ENCODE measurements at places on chromosomes 11 and 22.

DNA sequence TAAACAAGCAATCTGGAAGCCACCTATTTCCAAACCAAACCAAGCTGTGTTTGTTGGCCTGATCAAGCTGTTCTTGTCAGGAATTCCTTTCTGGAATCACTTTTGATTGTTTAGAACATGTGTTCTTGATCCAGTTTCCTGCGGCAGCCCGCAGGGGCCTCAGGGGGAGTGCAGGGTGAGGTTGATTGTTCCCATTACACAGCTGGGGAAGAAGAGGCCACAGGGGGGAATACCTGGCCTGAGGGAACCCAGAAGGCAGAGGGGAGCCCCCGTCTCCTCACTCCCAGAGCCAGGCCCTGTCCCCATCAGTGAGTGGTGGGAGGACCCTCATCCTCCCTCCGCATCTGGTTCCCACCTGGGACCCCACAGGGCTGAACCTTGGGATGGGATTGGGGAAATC, 4.2 kb downstream of the MRGPRD start:
- no peak for DNase-seq

- peak; percentile 84 for DNase-seq
Observed at GRCh38 chr22:20418211-20418788, 19.3 kb downstream of the SCARF2 start.

- peak; percentile 43 for DNase-seq
Observed at GRCh38 chr11:95790933-95791708, 823 bp downstream of the CEP57 start.

DNA sequence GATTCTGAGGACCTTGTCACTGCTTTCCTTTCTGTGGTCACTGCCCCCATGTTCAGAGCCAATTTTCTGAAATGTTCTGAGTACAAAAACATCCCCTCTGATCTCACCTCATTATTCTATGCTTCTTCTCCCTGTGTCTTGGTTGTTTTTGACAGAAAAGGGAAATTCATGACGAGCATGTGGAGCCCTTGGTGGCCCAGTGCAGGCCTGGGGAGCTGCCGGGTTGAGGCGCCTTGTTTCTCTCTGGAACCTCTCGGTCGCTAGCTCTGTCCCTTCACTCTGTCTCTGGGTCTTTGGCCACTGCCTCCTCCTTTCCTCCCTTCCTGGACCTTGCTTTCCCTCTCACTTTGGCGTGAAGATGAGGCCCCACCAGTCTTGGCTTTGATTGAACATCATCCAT, 63.0 kb upstream of the THY1 start:
- DNase-seq: no peak

DNA sequence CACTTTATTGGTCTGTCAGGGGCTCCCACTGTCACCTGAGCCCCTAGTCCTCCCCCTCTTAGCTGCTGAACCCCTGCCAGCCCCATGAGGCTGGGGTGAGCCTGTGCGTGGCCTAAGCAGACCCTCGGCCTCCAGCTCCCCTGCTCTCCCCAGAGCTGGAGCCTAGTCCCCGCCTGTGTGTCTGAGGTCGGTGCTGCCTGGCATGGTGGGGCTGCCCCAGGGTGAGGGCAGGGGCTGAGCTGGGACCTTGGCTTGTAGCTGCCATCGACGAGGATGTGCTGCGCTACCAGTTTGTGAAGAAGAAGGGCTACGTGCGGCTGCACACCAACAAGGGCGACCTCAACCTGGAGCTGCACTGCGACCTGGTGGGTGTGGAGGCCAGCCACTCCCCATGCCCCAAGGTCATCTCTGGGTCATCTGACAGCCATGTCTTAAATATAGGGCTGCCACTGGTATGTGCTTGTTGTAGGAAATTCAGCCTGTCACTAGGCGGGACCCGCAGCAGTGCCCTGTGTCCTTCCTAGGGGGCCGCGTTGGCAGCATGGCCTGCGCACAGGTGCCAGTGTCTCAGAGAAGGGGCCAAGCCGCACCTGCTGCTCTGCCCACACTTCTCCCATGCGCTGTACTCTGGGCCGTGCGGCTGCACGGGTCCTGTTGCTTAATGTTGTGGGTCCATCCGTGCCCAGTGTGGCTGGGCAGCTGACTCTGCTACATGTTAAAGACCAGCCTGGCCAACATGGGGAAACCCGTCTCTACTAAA, 21.0 kb downstream of the PPIL2 start:
- no peak for DNase-seq

DNA sequence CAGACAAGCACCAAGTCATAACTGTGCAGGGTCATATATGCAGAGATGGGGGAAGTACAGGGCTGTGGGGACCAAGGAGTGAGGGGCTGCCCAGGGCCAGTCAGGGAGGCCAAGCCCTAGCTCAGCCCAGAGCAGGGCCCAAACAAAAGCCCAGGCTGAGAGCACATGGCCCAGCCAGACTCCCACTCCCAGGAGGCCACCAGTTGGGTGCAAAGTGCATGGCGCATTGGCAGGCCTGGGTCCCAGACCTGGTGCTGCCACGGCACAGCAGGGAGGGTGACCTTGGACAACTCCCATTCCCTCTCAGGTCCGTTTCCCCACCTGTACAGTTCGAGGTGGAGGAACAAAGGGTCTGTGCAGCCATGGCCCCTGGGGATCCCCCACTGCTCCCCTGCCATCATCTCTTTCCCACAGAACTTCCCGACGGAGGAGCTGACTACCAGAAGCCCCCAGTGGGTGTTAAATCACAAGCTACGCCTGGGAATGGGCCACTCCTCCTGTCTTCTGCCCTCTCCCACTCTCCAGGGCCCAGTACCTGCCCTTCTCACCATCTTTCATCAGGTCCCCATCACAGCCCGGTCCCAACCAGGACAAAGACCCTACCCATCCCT, 608 bp downstream of the NIPSNAP1 start:
- DNase-seq: no peak

DNA sequence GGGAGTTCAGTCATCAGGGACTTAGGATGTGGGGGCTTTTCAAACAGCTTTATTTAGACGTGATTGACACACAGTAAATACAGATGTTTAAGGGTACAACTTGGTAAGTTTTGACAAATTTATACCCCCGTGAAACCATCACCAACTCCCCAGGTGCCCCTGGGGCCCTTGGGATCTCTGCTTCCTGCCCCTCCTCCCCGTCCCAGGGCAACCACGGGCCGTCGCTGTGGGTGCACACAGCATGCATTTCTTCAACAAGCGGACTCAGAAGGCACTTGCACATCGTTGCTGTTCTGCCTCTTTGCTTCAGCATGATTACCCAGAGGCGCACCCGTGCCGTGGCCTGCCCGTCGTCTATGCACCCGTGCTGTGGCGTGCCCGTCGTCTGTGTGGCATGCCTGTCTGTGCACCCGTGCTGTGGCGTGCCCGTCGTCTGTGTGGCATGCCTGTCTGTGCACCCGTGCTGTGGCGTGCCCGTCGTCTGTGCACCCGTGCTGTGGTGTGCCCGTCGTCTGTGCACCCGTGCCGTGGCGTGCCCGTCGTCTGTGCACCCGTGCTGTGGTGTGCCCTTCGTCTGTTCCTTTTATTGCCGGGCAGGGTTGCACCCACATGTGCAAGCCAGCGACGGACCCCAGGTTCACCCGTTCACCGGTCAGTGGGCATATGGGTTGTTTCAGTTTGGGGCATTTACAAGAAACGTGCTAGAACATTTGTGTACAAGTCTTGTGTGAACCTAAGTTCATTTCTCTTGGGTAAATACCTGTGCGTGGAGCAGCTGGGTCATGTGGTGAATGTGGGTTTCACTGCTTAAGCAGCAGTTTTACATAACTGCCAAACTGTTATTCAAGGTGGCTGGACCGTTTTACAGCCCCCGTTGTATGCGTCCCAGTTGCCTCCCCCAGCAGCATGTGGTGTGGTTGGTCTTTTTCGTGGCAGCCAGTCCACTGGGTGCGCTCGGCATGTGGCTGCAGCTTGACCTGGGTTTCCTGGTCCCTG, 8.3 kb downstream of the CD81 start:
- DNase-seq: no peak

GRCh38 chr22:27580311-27580897, 221.2 kb downstream of the MN1 start:
- no peak for DNase-seq

All from left ventricle myocardium inferior (tissue), 1 donor.